ENCODE measurements at places on chromosomes 12 and 14.

DNA sequence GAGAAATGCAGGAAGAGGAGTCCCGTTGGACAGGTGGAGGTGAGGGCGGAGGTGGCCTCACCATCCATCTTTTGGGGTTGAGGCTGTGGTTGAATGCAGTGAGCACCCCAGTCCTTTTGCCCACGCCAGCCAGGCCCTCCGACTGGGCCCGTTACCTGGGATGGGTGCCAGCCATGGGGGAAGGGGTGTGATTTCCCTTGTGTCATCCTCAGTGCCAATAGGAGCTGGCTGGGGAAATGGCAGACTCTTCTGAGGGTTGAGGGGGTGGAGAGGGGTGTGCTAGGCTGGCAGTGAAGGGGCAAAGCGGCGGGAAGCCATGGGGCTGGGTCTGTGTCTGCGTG lies 9.6 kb downstream of the KCNH3 start:
- no peak for DNase-seq

- no peak for DNase-seq
Measured at GRCh38 chr12:88381466-88381865, 198.8 kb downstream of the KITLG start.

DNA sequence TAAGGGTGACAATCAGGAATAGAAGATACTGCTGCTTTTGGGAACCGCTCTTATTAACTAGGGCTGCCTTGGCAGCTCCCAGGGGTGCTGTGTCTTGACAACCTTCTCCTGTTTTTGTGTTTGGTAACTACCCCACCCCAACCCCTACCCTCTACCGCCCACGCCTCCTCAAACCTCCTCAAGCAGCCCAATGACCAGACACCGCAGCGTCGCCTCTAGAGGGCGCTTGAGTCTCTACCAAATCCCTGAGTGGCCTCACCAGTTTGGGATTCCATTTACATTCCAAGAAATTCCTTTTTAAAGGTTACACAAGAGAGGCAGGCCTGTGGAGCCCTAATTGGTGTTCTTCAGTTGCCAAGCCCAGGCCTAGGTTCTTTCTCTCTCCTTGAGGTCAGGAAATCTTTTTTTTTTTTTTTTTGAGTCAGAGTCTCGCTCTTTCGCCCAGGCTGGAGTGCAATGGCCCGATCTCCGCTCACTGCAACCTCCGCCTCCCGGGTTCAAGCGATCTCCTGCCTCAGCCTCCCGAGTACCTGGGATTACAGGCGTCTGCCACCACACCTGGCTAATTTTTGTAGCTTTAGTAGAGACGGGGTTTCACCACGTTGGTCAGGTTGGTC lies 72.4 kb upstream of the USP44 start:
- DNase-seq = no peak

- no peak for DNase-seq
Measured at GRCh38 chr12:116157845-116158267, 119.6 kb downstream of the MED13L start.

GRCh38 chr14:65453807-65454480 lies 41.4 kb downstream of the FUT8 start:
- no peak for DNase-seq

- DNase-seq = no peak
Measured at GRCh38 chr12:90585640-90586304, 369.2 kb downstream of the CCER1 start.

DNA sequence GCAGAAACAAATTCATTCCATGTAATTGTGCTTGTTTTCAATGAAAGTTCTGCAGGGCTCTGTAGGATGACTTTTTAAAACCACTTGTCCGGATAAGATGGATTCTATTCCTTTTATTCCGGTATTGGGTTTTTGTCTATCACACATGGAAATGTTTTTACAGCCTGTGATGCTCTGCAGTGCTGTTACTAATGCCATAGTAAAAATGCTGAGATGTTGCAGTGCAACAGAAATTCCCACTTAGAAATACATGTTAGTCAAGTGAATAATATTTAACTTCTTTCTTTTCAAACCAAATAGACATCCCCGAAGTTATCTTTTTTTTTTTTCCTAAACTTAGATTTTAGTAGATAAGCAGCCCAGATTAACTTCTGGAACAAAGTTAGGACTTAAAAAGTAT lies 71.9 kb downstream of the RASSF8 start:
- DNase-seq = no peak
